Fibroblast of skin of left quadriceps (primary cell): ENCODE measurements at places on chromosomes 4 and X.
A peak's percentile ranks its signal among the peaks of the same experiment; 100 is the strongest.

DNA sequence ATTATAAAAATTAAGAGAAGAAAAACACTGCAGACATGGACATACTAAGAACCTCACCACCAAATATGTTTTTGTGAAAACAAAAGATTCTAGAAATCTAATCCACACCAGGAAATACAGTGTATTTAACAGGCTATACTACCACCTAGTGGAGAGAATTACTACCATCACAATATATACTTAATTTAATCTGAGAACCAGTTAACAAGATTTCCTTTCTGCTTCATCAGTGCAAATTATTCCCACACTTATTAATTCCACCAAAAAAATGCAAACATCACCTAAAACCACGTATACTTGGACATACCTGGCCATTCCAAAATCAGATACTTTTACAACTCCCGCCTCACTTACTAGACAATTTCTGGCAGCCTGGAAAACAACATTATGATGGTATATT lies 7.0 kb upstream of the TXK start:
- peak; percentile 28 for DNase-seq

DNA sequence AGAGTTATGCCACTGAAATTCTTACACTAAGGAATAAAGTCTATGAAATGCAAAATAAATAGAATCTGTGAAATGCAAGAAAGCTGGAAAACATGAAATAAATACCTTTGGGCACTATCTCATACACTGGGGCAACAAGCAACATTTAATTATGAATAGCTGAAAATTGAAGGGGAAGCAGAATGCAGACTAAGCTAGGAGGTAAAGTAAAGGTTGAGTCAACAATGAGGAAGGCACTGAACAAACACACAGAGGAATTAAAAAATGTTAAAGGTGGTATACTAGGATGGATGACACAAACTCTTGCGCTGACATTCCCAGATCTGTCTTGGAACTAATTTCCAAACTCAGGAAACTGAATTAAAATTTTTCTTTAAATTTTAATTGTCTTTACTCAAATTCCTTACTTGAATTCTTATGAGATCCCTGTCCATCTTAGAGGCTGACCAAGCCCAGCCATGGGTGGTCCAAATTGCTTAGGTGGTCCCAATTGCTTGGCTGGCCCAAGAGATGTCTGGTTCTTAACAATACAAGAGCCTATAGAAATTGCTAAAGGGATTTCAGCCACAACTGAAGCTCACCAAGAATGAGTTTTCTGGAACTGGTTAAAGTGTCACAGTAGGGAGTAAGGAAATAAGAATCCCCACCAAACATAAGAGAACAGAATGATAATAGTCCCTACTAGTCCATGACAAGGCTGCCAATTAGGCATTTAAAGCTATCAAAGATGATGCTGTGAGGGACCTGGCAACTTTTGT lies 41.3 kb upstream of the ZCCHC13 start:
- no peak for DNase-seq

DNA sequence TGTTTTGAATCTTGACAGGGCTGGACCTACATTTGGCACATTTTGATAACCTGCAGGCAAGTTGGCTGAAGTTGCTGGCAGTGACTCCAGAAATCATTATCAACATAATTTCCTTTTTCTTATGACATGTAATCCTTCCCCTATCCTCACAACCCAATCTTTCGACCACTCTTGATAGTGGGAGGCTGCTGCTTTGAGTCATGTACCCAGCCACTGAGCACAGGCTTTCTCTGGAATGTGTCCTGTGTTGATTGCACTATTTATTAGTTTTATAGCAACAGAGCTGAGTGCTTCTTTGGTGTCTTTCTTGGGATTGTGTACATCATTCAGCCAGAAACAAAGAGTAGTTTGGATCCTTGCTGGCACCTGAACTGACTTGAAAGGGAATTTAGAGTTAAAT lies 183.1 kb upstream of the LEF1 start:
- no peak for DNase-seq

DNA sequence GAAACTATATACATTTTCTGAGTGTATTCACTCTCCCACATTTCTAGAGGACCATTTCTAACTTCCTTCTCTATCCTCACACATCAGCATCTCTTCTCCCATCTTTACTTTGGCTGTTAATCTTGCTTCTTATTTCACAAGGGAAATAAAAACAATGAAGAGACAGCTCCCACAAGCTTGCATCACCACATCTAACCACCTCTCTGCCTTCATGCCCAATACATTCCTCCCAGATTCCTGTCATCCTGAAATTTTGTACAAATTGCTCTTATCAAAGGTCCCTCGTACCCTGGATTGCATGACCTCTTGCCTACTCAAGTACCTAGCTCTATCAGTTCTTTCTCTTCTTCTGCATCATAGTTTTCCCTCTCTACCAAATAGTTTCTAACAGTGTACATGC lies 215.2 kb downstream of the ANTXR2 start:
- no peak for DNase-seq

DNA sequence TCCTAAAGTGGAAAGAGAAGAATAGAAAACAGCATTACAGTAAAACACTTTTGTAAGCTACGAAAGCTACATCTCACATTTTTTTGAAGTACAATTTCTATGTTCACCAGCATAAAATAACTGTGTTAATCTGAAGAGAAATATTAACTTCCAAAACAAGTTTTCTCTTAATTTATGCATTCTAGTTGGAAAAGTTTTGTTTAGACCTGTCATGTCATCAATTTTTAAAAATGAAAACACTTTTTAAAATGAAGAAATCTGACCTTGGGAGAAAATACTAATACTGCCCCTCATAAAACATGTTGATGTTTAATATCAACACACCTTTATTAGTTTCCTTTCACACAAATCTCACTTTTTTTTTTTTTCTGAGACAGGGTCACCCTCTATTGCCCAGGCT lies 45.2 kb downstream of the CCDC158 start:
- no peak for DNase-seq

GRCh38 chr4:116073051-116073450 lies 959.6 kb upstream of the NDST4 start:
- DNase-seq = no peak

- no peak for DNase-seq
Observed at GRCh38 chr4:74618659-74619058, 173.7 kb downstream of the AREG start.

- no peak for DNase-seq
Observed at GRCh38 chr4:123356921-123357320, 39.7 kb upstream of the SPRY1 start.

DNA sequence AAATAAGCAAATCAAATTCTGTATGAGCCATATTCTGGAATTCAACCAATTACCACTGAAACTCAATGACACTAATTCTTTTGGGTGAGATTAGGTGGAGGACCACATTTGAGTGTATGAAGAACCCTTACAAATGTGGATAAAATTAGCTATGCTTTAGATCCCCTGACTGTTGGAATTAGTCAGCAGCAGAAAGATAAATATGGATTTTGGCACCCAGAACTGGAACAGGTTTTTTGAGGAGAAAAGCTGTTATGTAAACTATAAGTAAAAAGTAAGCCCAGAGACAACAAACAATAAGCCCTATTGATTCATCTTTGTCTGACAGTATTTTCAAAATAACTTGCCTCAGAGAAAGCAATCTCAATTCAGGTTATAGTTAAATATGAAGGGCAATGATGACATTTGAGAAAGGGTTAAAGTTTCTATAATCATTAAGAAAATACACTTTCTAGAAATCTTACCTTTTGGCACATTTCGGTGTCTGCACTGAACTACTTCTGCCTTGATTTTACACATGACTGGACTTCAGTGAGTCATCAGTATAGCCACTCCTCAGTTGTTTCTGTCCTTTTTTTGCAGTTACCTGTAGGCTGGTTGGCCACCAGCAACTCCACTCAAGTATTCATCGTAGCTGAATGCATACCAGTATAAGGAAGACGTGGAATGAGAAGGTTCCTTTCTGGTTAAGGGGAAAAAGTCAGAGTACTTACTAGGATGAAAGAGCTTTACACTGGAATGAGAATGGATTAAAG lies 80.0 kb downstream of the KCTD8 start:
- DNase-seq = no peak

DNA sequence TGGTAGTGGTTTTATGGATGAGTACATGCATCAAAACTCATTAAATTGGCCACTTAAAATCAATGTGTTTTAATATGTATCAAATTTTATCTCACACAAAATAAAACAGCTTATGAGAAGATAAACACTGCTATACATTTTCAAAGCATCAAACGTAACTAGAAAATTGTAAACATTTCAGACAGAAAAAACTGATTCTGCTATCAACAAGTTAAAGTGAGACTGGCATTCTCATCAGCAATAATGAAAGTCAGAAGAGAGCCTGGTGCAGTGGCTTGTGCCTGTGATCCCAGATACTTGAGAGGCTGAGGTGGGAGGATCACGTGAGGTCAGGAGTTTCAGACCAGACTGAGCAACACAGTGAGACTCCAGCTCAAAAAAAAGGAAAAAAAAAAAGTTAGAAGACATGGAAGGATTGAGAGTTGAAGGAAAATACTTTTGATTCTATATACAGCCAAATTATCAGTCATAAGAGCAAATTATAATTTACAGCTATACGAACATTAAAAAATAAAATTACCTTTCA lies 2.9 kb downstream of the TBCK start:
- no peak for DNase-seq
